SHP77 treated with DMSO at 0.1 percent for 48 hours (cell line): ENCODE measurements at places on chromosomes 5 and 9.

GRCh38 chr5:30040488-30041118 lies 1152.9 kb upstream of the CDH6 start:
- peak; percentile 95 for DNase-seq

DNA sequence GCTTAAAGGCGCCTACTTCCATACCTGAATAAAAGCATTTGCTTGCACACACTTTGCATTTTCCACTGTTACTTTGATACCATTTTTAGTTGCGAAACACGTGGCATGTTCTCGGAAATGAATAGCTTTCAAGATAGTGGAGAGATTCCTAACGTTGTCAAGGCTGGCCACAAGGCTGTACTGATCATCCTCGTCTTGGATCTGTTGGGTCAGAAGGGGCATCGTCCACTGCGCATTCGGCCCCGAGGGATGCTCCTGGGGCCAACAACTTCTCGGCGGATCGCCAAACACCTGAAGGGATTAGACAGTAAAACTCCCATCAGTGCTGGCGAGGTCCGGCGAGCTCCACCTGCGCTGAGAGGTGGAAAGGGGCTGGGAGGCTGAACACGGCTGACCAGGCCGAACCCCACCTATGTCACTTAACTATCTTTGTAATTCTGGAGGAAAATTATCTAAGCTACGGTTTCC lies 599 bp downstream of the RAD1 start:
- DNase-seq = no peak

DNA sequence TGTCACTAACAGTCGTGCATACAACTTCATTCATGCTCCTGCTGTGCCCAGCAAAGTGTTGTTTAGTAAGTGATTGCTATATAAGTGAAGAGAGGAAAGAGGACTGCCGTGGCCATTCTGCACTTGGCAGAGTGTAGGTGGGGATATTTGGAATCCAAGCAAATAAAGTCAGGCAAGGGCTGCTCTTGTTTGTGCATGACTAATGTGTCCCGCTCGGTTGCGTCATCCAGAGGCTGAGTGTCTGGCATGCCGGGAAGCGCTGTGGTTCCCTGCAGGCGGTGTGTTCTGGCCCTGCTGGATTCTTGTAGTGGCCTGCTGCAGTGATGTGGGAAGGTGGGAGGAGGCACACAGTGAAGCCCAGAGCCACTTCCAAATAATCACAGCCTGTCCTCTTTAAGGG lies 136.9 kb upstream of the ANKH start:
- peak; percentile 99 for DNase-seq

DNA sequence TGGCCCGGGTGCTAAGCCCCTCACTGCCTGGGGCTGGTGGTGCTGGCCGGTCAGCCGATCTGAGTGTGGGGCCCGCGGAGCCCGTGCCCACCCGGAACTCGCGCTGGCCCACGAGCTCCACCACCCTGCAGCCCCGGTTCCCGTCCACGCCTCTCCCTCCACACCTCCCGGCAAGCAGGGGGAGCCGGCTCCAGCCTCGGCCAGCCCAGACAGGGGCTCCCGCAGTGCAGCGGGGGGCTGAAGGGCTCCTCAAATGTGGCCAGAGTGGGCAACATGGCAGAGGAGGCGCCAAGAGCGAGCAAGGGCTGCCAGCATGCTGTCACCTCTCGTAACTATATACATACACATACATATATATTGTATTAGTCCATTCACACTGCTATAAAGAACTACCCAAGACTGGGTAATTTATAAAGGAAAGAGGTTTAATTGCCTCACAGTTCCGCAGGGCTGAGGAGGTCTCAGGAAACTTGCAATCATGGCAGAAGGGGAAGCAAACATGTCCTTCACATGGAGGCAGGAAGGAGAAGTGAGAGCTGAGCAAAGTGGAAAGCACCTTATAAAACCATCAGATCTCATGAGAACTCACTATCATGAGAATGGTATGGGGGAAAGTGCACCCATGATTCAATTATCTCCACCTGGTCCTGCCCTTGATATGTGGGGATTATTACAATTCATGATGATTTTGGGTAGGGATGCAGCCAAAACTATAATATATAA lies 56.8 kb downstream of the LIX1 start:
- DNase-seq = no peak

GRCh38 chr5:118937393-118938061 lies 50.8 kb downstream of the DTWD2 start:
- DNase-seq = no peak

GRCh38 chr5:89299998-89300397 lies 417.0 kb upstream of the MEF2C start:
- no peak for DNase-seq

DNA sequence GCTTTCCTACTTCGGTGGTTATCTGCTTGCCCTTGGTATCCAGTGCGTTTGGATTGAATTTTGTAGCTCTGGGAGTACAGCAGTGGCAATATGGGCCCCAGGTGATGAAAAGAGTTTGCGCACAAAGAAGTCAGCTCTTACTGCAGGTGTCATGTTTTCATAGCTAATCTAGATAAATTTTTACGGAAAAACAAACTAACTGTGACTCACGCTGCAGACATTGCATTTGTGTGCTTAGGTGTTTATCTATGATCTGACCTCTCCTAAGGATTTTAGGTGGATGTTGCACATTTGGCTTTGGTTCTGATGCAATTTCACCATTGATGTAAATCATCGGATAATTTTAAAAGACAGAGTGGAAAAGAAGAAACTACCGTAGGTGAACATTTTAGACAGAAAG lies 92.1 kb downstream of the VCAN start:
- DNase-seq = peak; percentile 29

GRCh38 chr9:97366476-97366875 lies 45.4 kb upstream of the TDRD7 start:
- no peak for DNase-seq

- peak; percentile 38 for DNase-seq
Measured at GRCh38 chr9:86947146-86948073, at the start of gene GAS1. GAS1 (minus strand) TSS chr9:86947506; CDS start chr9:86946779, 727 bp downstream.

- no peak for DNase-seq
Measured at GRCh38 chr5:146254223-146254622, 50.8 kb downstream of the RBM27 start.

GRCh38 chr5:177409043-177409801 lies at the start of gene F12:
F12 (minus strand) TSS chr5:177409564; CDS start chr5:177409527, 37 bp downstream.
- no peak for DNase-seq

DNA sequence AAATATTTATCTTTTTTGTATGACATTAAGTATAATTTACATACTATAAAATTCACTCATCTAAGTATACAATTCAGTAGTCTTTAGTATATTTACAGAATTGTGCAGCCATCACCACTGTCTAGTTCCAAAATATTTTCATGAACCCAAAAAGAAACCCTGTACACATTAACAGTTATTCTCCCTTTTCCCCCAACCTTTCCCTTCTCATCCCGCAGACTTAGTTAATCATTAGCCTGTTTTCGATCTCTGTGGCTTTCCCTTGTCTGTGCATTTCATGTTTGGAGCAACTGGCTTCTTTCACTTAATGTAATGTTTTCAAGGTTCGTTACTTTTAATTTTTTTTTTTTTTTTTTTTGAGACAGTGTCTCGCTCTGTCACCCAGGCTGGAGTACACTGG lies 37.5 kb downstream of the MTREX start:
- no peak for DNase-seq

DNA sequence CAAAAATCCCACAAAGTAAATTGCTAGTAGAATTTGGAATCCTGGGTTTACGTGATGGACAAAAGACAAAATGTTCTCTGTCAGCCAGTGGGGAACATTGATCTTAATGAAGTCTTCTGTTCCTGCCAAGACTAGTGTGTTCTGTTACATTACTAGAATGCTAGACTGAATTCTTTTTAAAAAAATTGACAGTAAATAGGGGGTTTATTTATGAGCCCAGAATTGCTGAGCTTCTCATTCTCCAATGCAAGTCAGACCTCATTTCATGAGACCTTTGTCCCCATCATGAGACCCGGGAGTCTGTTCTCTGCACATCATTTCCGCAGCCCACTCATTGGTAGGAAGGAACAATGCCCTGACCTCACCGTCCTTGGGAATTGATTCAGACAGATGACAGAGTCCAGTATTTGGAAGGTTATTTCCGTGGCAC lies 173.8 kb upstream of the OTULINL start:
- no peak for DNase-seq

DNA sequence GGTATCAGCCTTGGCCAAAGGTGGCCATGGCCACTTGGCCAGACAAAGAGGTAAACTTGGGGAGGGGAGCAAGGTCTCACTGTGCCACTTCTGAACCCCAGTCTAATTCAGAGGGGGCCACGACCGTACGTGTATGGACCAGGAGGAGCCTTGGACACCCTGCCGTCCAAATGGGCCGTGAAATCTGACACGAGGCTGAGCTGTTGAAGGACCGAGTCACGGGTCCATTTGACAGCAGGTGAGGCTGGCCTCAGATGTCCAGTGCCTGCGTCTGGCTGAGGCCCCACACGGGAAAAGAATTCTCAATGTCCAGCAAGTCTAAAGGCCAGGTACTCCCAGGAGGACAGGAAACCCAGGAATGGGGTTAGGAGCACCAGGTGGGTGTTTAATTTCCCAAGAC lies 17.7 kb downstream of the CMBL start:
- DNase-seq = no peak

- DNase-seq = no peak
Measured at GRCh38 chr9:134919303-134919702, 1.6 kb upstream of the FCN1 start.

- no peak for DNase-seq
Measured at GRCh38 chr5:12647613-12648012, 743.4 kb upstream of the CTNND2 start.

- peak; percentile 99 for DNase-seq
Measured at GRCh38 chr5:36305571-36306326, 4.0 kb upstream of the RANBP3L start.

DNA sequence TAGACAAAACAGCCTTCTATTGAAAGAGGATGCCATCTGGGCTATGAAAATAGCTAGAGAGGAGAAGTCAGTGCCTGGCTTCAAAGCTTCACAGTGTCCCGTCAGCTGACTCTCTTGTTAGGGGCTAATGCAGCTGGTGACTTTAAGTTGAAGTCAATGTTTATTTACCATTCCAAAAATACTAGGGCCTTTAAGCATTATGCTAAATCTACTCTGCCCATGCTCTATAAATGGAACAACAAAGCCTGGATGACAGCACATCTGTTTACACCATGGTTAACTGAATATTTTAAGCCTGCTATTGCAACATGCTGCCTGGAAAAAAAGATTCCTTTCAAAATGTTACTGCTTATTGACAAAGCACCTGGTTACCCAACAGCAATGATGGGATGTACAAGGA lies 309.1 kb downstream of the NTRK2 start:
- DNase-seq = no peak

- DNase-seq = no peak
Measured at GRCh38 chr9:124355039-124355940, 60.0 kb downstream of the PSMB7 start.

DNA sequence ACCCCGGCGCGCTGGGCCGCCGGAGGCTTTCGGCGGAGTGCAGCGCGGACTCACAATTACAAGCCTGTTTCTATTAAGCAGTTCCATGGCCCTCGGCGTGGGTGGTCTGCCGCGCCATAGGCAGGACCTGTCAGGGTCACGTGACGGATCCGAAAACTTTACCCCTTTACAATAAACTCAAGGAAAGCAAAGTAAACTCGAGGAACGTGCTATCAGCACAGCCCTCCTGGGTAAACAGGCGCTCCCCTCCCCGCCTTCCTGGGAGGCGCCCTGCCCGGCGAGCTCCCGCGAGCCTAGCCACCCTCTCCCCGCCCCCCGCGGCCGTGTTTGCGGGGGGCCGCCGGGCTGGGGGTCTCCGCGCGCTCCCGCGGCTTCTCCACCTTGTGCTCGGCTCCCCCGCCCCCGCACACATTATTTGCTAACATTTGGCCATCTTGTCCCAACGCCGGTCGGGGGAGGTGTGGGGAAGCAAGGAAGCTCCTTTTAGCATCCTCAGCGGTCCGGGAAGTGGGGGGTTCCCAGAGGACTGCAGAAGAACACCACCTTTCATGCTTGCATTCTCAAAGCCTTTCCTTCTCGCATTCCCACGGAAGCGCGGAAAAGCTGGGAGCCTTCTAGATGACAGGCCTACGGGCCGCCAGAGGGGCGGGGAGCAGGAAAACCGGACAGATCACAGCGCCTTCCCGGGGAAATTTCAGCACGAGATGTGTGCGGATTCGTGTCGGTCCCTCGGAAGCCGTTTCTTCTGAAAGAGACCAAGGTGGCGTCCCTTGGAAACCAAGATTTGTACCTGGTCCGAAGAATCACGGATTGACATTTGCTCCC lies at the start of gene PTCH1:
PTCH1 (minus strand) TSS at position 238 of the 825 bp plus-strand sequence.
- DNase-seq = no peak

DNA sequence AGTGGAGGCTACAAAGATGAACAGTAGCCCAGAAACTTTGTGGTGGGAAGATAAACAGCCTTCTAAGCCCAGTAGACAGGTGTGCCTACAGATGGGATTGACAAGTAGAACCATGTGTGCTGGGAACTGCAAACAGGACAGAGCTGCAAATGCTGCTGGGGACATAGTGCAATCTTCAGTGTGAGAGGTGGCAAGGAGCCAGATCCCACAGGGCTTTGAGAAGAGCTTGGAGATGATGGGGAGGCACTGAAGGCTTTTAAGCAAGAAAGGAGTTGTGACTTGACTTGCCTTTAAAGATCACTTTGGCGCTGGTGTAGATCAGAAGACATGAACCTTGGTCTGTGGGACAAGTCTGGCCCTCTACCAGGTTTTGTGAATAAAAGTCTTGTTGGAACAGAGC lies 675.2 kb downstream of the ACTL7B start:
- peak; percentile 29 for DNase-seq

GRCh38 chr9:1219284-1219683 lies 169.1 kb downstream of the DMRT2 start:
- DNase-seq = no peak

- DNase-seq = no peak
Measured at GRCh38 chr5:53323943-53324642, 156.3 kb upstream of the FST start.

GRCh38 chr5:174235221-174236011 lies 189.9 kb downstream of the NSG2 start:
- no peak for DNase-seq

- no peak for DNase-seq
Measured at GRCh38 chr5:90161414-90161813, 248.1 kb downstream of the CETN3 start.

GRCh38 chr5:14190194-14191164 lies 47.3 kb downstream of the TRIO start:
- DNase-seq = peak; percentile 74

GRCh38 chr5:52469420-52469819 lies 318.3 kb upstream of the ITGA1 start:
- no peak for DNase-seq

GRCh38 chr9:75265525-75265972 lies 177.2 kb downstream of the OSTF1 start:
- no peak for DNase-seq
